Activated naive CD4-positive, alpha-beta T cell treated with anti-CD3 and anti-CD28 coated beads, Interleukin-2, amount 50 U/mL, for 16 hours (primary cell): ENCODE measurements at places on chromosomes 16 and 17.

- DNase-seq: no peak
These were observed 120.4 kb downstream of the HIC1 start for GRCh38 chr17:2175294-2175628.

GRCh38 chr17:74769856-74770497 lies 6.2 kb downstream of the NAT9 start:
- DNase-seq: no peak

DNA sequence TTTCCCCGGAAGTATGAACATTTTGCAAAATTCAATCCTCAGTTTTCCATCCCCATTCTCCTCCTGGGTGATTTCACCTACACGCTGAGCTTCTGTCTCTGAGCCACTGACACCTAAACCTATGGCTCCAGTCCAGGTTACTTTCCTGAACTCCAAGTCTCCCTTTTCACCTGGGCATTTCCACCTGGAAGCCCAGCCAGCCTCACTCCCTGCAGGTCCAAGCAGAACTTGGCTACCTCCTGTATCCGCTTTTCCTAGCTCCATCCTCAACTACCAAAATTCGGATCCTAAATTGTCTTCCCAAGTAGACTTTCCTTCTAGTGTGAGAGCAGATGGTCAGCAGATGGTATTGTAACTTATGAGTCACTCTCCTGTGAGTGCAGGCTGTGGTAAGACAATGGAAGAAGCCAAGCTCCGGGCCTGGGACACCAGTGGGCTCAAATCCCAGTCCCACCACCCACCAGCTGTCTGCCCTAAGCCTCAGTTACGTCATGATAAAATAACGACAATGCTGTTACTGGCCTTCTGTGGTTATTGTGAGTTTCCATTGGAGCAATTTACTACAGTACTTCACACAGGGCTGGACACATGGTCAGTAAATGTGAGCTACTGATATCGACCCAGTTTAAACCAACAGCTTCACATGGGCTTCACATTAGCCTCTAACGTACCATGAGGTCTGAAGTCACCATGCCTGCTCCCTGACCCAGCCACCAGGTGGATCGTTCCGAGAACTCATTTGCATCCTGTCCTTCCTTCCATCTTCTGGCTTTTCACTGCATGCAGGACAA lies 33.3 kb downstream of the PECAM1 start:
- DNase-seq: no peak

DNA sequence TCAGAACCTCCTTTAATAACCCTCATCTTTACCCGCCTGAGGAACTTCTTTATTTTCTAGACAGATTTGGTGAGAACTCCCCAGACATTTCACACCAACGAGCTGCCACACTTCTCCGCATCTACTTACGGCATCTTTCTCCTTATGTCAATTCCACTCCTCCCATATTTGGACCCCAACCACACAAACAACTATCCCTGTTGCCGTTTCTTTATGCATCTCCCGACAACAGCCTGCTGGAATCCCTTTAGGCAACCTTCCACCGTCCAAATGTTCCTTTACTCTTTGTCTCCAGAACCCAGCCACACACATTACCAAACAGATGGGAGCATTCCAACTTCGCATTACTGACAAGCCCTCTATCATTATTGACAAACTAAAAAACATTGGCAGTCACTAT lies 8.8 kb upstream of the ENDOV start:
- no peak for DNase-seq

DNA sequence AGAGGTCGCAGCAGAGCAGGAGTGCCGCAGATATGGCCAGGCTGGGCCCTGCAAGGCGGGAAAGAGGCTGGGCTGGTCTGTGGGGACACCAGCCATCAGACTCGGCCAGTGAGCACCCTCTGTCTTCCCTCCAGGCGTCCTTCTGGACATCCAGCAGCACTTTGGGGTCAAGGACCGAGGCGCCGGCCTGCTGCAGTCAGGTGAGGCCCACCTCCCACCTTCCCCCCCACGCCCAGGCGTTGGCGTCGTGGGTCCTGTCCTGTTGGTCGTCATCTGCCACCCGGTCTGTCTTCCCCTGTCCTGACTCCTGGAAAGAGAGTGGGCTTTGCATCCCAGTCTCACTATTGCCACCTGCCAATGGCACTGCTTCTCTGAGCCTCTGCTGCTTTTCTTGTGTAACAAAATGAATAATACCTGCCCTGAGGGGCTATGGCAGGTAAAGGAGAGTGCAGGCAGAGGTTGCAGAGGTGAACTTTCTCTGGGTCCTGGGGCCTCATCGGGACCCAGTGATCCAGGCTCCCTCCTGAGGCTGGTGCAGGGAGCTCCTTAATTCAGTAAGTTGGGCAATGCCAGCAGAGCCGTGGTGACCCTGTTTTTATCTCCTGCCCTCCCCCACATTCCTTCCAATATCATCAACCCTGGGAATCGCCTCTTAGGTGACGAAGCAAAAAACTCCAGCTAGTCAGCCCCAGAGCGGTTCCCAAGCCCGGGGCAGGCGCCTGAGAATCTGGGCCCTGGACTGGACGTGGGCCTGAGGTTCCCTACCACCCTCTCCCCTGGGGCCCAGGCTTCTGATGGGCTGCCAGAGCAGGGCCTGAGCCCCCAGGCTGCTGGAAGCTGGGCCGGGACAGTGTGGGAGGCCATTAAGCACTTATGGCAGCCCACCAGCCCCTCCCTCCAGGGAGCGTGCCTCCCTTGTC lies 14.7 kb downstream of the SPNS2 start:
- no peak for DNase-seq

DNA sequence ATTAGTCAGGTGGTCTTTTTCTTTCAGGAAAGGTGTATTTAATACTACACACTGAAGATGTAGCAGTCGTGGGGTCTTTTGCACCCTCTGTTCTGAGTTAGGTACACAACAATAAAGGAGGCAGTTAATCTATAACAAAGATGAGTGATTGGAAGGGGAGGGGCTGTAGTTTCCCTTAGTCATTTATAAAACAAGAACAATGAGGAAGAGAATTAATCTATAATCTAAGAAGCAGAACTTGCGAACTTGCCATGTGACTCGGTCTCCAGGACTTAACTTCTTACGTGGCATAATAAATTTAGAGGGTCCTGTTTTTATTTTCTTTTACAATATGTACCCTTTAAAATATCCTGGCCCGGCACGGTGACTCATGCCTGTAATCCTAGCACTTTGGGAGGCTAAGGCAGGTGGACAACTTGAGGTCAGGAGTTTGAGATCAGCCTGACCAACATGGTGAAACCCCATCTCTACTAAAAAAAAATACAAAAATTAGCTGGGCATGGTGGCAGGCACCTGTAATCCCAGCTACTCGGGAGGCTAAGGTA lies 8.6 kb upstream of the APPBP2 start:
- no peak for DNase-seq

- DNase-seq: no peak
These were observed 418.7 kb downstream of the KCNJ2 start for GRCh38 chr17:70588003-70588402.

DNA sequence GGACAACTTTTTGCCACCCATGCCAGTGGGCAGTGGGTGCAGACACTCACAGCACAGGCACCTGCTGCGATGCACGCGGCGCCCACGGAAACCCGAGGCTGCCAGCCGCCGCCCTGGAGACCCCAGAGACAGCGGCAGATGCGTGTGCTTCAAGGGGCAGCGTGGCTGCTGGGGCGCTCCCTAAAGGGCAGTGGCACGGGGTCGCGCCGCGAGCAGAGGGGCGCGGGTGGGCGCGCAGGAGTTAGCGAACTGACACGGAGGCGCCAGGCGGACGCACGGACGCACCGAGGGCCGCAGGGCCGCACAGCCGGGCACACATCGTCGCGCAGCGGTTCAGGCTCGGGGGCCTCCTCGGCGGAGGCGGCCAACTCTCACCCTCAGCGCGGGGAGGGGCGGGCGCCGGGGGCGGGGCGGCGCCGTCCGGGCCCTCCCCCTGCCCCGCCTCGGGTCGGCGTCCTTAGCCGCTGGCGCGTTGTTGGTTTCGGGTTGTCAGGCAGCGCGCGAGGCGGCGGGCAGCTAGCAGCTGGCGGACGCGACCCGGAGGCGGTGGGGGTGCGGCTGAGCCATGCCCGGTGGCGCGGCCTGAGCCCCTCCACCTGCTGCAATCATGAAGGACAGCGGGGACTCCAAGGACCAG lies at the start of gene KIF19:
TSS of gene KIF19 (plus strand) at position 484 of the 637 bp plus-strand sequence. CDS start at position 608, 124 bp downstream.
- DNase-seq: peak; percentile 44

DNA sequence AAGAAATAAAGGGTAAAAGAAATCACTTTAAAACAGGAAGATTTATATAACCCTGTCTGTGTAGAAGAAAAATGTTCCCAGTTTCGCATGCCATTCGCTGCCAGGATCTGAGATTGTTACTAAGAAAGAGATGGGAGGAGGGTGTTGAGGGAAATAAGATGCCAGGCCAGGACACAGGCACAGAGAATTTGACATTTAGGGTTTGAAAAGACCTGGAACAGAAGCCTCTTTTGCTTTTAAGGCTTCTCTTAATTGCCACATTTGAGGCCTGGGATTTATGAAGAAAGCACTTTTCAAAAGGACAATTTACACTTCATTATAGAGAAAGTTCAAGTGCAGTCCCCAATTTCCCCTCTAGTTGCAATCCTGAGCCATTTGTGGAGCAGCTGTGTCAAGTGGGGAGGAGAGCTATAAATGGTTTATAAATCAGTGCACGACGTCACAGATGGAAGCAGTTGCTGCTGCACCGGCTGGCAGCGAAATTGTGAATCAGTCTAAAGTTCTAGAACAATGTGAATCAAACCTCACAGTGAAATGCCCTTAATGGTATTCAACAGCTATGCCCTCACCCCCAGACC lies 26.5 kb upstream of the C16orf87 start:
- DNase-seq: no peak

- no peak for DNase-seq
These were observed 57.3 kb downstream of the MGAT5B start for GRCh38 chr17:76925441-76925891.

DNA sequence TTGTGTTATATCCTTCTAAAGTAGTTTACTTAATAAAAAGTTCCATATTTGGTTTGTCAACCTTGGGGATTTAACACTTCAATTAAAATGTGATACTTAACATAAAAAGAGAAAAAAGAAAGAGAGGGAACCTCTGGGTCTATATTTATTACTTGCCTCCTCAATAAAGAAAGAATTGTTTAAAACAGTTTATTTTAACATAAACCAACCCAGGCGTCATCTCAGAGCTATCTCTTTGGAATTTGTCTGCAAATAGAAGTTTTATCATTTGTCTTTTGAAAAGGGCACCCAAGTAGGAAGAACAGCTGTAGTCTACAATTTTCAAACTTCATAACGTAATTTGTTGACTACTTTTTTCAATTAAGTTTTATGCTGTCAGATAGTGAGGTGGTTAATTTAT lies 364.1 kb downstream of the KCNJ2 start:
- no peak for DNase-seq

- DNase-seq: no peak
These were observed 22.7 kb downstream of the LIG3 start for GRCh38 chr17:35002876-35003551.

DNA sequence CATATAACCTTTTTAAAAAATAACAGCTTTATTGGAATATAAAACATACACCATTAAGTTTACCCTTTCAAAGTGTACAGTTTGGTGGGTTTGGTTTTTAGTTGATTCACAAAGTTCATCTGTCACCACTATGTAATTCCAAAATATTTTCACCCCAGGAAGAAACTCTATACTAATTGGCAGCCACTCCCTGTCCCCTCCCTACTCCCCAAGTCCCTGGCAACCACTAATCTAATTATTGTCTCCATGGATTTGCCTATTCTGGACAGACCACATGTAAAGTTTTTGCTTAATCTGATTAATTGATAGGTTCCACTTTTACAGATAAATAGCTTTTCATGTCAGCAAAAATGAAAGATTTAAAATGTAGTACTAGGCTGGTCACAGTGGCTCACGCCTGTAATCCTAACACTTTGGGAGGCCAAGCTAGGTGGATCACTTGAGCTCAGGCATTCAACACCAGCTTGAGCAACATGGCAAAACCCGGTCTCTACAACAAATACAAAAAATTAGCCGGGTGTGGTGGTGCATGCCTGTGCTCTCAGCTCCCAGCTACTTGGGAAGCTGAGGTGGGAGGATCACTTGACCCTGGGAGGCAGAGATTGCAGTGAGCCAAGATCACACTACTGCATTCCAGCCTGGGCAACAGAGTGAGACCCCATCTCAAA lies 25.0 kb upstream of the MAPK3 start:
- no peak for DNase-seq

DNA sequence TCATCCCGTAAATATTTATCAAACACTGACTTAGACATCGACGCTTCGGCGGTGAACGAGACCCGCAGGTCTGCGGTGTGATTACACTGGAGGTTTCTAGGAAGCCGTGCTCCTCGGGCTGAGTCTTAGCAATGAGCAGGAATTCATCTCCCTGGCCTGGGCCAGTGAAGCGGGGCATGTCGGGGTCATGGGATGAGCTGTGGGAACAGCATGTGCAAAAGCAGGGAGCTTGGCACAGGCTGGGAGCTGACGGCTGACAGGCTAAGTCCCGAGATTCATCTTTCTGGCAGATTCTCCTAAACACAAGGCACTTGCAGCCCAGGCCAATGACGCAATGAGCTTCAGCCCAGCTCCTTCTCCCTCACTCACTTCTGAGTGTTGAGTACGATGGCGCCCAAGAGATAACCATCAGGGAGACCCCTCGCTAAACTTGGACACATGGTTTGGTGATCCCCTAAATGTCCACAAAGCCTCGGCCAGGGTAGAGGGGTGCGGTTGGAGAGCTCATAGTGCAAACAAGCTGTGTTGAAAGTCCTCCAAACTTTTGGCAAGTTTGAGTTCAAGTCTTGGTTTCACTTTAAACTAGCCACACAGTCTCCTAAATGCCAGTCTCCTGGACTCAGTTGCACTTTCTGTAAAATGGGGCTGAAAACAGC lies 12.8 kb downstream of the CRISPLD2 start:
- DNase-seq: no peak

GRCh38 chr16:85730186-85730465 lies 20.8 kb downstream of the C16orf74 start:
- DNase-seq: no peak

GRCh38 chr17:28705728-28706334 lies 5.9 kb downstream of the PROCA1 start:
- DNase-seq: no peak

DNA sequence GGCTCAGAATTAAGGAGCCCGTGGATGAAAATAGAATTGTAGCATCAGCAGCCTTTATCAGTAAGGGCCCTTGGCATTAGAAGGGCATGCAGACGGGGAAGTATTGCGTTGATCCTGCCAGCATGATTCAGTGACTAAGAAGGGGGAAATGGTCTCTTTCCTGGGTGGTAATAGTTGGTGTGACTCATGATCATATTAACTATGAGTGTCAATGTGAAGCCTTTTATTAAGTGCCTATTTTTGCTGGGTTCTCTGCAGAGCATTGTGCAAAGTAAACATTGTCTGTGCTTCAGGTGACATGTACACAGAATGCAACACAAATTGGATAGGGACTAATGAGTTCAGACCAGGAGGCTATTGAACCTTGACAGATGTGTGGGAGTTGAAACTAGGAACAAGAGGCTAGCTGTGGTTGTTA lies 24.5 kb downstream of the RCVRN start:
- no peak for DNase-seq

- DNase-seq: no peak
These were observed 53.1 kb upstream of the ENPP7 start for GRCh38 chr17:79677646-79678045.

- DNase-seq: no peak
These were observed 100.7 kb downstream of the TMEM114 start for GRCh38 chr16:8489580-8489979.

GRCh38 chr16:58249780-58250478 lies 44.9 kb downstream of the PRSS54 start:
- peak; percentile 85 for DNase-seq
